ENCODE measurements at places on chromosomes 11 and 22. TPM values are rescaled to one million over a fixed set of nuclear protein-coding genes. Genes with fewer than 3 reads are reported as not detected.
A peak's percentile ranks its signal among the peaks of the same experiment; 100 is the strongest.

Gene LIF
- 0.79 TPM for total RNA-seq

Gene HOATZ
- not detected for total RNA-seq

Gene ALDH3B1
- total RNA-seq, result 3.2 TPM

Gene MGAT3
- 1.6 TPM for total RNA-seq

Gene CRYBB3
- not detected for total RNA-seq

Gene IGLL1
- not detected for total RNA-seq

Gene MFNG
- total RNA-seq, result 7.2 TPM

Gene WNT11
- 5.6 TPM for total RNA-seq

Gene KIF18A
- 1.1 TPM for total RNA-seq

Gene ASCL2
- total RNA-seq, result 0.24 TPM

Gene MS4A18
- total RNA-seq, result not detected

Gene F2
- not detected for total RNA-seq

Gene KREMEN1
- total RNA-seq, result 8.7 TPM

Gene OSM
- total RNA-seq, result 1.5 TPM

Gene OR51B5
- total RNA-seq, result 0.24 TPM

Gene GGT5
- total RNA-seq, result 18.3 TPM

Gene CWC15
- total RNA-seq, result 27.2 TPM

- DNase-seq, result no peak
Observed at GRCh38 chr22:31278626-31279326, 13.5 kb downstream of the PIK3IP1 start.

DNA sequence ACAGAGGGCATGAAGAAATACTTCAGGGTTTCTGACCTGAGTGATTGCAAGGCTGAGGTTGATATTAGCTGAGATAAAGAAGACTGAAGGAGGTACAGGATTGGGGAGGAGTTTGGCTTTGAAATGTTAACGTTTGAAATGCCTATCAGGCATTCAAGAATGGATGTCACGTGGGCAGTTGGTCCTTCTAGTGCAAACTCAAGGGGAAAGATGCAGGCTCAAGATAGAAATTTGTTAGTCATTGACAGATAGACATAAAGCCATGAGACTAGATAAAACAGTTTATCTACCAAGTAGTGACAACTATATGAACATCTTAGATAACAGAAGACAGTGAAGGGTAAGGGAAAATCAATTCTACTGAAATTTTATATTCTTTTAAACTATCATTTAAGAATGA, 23.1 kb downstream of the TTC17 start:
- DNase-seq, result no peak

GRCh38 chr22:29689880-29690213, 30.0 kb upstream of the CABP7 start:
- DNase-seq, result peak; percentile 78

DNA sequence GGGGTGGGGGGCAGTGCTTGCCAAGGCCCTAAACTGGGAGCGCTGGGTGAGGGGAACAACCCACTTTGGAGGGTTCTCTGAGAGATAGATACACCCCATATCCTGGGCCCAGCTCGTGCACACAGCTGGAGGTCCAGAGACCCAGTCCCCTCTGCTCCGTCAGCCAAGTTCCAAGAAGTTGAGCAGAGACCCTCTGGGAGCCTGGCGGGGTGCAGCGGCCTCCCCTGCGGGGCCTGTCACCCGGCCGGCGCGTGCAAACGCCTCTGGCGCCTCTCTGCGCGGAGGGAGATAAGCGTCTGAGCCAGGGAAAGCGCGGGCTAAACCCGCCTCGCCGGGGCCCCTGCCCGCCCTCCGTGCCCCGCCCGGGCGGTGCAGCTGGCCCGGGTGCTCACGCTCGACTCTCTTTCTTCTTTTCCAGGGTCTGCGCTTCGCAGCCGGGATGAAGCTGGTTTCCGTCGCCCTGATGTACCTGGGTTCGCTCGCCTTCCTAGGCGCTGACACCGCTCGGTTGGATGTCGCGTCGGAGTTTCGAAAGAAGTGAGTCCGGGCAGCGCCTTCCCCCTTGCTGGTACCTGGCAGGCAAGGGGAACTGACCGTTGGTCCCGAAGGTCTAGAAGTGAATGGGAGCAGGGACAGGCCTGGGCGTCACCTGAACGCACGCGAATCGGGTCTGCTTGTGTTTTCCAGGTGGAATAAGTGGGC, 540 bp downstream of the ADM start:
- peak; percentile 74 for DNase-seq

DNA sequence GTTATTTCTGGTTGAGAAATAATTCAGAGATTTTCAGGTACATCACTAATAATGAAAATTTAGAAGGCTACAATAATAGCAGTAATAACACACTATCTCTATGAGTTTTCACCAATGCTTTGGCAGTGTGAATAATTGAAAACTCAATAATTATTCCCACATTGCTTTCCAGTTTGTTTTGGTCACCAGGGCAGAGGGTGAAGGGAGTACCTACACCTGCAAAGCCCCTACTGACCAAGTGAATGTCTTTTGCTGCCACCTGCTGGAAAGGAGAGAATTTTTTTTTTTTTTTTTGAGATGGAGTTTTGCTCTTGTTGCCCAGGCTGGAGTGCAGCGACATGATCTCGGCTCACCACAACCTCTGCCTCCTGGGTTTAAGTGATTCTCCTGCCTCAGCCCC, 3.2 kb downstream of the NELL1 start:
- DNase-seq, result no peak

GRCh38 chr11:122209619-122210366, 93.8 kb upstream of the BLID start:
- no peak for DNase-seq

- peak; percentile 64 for DNase-seq
Observed at GRCh38 chr22:26892166-26893041, 235.0 kb downstream of the MIAT start.

GRCh38 chr11:7896009-7896785, 34.9 kb downstream of the OR10A6 start:
- peak; percentile 9 for DNase-seq

GRCh38 chr11:78972590-78972989, 397.9 kb upstream of the NARS2 start:
- DNase-seq, result no peak

DNA sequence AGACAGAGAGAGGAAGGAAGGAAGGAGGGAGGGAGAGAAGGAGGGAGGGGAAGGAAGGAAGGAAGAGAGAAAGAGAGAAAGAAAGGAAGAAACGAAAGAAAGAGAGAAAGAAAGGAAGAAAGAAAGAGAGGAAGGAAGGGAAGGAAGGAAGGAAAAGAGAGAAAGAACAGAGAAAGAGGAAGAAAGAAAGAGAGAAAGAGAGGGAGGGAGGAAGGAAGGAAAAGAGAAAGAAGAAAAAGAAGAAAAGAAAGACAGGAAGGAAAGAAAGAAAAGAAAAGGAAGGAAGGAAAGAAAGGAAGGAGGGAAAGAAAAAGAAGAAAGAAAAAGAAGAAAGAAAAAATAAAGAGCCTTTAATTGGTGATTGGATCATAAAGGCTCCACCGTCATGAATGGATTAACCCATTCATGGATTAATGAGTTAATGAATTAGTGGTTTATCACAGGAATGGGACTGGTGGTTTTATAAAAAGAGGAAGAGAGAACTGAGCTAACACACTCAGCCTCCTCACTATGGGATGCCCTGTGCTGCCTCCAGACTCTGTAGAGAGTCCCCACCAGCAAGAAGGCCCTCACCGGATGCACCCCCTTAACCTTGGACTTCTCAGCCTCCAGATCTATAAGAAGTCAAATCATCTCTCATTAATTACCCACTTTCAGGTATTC, 9.0 kb upstream of the PLAAT2 start:
- no peak for DNase-seq

- no peak for DNase-seq
Observed at GRCh38 chr22:25327018-25327755, 107.7 kb downstream of the CRYBB2 start.

DNA sequence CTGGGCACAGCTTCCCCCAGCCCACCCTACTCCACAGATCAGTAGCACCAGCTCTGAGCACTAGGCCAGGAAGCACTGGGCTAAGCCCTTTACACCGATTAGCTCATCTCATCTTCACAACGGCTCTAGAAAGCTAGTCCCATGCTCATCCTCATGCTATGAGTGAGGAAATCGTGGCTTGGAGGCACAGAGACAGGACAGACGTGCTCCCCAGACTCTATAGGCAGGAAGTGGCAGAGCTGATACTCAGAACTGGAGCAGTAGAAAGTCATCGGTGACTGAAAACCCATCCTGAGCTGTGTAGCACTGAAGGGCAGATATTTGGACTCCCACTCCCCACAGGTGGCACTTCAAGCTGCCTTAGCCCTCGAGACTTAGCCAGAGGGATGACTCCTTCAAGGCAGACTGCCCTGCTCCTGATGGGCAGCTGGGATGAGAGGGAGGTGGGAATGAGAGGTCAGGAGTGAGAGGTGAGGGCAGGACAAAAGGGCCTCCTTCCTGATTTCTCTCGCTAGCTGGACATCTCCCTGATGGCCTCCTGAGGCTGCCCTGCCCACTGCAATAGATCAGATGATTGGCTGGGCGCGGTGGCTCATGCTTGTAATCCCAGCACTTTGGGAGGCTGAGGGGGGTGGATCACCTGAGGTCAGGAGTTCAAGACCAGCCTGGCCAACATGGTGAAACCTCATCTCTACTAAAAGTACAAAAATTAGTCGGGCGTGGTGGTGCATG, 9.7 kb downstream of the CD5 start:
- no peak for DNase-seq

- DNase-seq, result no peak
Observed at GRCh38 chr11:119190531-119190930, 5.3 kb downstream of the NHERF4 start.

DNA sequence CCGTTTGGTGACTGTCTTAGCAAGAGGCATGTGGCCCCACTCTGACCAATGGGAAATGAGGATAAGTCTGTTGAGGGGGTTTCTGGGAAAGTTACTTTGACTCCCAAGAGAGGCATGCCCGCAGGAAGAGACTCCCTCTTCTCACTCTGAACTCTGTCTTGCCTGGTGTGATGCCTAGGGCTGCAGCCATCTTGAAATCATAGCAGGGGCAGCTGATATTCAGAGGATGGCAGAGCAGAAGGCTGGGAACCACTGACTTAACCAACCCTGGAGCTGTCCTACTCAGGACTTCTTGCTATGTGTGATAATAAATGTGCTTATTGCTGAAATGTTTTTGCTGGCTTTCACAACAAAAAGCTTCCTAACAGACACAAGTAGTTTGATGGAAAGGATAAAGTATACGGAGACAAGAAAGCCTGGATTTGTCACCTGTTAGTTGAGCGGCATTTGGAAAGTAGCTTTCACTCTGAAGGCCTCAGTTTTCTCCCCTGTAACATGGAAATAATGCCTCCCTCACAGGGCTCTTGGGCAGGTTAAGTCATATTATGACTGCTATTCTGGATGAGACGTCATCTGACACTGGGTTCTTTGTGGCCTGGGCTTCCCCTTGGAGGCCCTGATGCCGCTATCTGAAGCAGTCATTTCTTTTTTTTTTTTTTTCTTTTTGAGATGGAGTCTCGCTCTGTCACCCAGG, 128.5 kb downstream of the CEP164 start:
- no peak for DNase-seq

- no peak for DNase-seq
Observed at GRCh38 chr11:2519517-2519861, 74.7 kb downstream of the KCNQ1 start.

DNA sequence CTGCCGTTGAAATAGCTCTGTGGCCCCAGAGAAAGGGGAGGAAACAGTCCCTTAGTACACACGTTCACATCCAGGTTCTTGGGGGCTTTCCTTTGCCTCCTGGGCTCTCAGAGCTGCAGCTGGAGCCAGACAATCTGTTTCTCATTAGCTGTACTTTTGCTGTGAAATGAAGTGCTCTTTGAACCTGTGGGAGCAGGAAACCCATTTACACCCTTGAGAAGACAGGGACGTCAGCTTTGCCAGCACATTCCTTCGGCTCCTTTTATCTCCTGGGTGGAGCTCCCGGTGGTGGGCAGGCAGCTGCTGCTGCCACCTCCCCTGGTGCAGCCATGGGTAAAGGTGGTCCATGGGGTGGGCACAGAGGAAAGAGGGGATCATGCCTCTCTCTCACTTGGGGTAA, 80.6 kb upstream of the TIMP3 start:
- DNase-seq, result no peak

DNA sequence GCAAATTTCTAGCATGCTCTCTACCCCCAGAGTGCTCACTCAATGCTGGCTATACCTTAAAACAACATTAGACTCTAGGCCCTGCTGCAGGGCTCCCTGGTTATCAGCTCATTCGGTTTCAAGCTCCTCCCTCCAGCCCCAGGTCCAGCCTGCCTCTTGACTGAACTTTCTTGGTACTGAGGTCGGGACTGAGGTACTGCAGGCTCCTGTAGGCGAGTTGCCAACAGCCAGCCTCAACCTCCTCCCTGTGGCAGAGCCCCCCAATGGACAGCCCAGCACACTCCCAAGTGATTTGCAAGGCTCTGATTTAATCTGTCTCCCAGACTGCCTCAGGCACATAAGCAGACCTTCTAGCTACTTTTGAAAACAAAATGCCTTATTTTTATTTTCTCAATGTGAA, 73.6 kb upstream of the EIF3M start:
- DNase-seq, result no peak

DNA sequence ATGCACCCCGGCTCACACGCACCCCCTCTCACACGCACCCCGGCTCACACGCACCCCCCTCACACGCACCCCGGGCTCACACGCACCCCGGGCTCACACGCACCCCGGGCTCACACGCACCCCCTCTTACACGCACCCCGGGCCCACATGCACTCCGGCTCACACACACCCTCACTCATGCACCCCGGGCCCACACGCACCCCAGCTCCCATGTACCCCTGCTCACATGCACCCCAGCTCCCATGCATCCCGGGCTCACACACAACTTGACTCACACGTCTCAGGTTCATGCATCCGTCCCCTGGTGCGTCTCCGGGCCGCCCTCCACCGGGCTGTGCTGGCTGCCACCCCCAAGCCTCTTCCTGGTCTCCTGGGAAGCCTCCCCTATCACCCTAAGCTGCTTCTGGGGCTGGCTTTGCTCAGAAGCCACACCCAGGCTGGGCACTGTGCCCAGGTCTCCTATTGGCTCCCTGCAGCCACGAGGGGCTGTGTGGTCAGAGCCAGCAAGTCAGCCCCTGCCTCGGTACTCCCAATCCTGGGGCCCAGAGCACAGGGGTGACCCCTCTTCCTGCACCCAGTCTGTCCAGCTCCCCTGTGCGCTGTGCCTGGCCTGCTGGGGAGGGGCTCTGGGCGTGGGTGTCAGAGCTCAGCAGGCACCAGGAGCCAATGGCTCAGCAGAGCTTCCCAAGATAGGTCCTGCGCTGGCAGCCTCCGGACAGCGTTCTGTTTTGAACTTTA, 16.9 kb downstream of the TSPAN4 start:
- DNase-seq, result no peak

GRCh38 chr11:10669258-10670033, 24.1 kb downstream of the IRAG1 start:
- DNase-seq, result no peak

- DNase-seq, result no peak
Observed at GRCh38 chr11:43239791-43240190, 72.0 kb upstream of the API5 start.

DNA sequence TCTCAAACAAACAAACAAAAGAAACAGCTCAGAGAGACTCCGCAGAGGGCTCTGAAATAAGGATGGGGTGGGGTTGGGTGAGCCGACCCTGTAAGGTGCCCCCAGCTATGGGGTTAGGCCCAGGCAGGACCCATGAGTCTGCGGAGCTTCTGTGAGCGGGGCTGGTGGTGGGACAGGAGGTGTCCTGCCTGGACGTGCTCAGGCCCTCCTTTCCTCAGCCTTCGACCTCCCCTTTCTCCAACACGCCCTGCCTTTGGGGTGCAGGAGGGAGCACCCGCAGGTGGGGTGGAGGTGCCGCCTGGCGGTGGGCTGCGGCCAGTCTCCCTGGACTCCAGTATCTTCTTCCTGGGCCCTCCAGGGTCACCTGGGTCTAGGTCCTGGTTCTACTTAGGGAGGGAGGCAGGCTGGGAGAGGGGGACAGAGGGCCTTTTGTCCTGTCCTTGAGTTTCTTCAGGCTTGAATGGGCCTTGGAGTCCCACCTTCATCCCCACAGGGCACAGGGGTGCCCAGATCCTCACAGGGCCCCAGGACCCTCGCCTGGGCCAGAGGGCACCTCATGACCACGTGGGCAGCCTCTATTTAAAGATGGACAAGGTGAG, 12.3 kb downstream of the PRR33 start:
- DNase-seq, result no peak
